ENCODE measurements at places on chromosomes 7 and 10.

- DNase-seq = no peak
Observed at GRCh38 chr7:81025360-81025759, 106.5 kb upstream of the SEMA3C start.

DNA sequence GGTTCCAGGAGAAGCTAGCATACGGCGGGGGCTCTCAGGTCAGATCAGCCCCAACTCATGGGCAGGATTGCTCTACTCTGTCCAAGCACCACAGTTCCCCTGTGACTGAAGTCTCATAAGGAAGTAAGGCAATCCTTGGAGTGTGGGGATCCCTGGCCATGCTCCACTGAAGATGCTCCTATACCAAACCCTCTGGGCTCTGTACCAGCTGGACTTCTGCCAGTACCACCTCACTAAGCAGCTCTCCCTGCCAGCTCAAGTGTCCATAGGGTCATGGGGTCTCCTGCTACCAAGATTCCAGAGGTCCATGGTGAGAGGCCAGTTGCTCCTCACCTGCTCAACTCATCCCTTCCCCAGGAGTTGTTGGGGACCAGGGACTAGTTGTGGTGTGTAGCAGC lies 355.7 kb upstream of the STEAP1 start:
- DNase-seq = no peak

DNA sequence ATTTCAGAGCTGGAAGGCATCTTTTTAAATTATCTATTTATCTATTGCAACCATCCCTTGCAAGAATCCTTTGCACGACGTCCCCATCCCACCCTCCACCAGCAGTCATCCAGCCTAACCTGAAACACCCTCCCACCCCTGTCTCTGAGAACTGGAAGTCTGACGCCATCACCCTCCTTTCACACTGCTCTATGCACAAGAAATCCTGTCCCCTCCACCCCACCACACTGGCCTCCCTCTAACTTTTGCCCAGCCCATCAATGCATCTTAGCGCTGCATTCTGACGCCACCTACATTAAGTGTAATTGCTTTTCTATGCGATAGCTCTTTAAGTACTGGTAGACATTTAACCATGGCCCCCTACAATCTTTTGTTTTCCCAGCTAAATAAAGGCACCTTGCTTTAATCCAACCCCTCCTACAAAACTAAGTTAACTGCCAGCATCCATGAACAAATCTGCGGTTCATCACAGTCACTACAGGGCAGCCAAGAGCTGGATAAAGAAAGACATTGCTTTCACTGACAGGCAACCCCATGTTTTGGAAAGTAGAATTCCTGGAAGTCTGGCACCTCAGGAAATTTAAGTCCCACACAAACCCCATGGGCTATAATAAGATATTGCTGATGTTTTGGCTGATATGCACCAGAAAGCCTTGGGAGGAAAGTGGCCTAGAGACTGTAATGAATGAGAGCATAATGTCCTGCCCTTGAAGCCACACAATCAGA lies 128.0 kb downstream of the GLI3 start:
- DNase-seq = no peak

- no peak for DNase-seq
Observed at GRCh38 chr7:67855322-67855721, 858.7 kb downstream of the TYW1 start.

- no peak for DNase-seq
Observed at GRCh38 chr10:50422259-50422658, 170.9 kb upstream of the ASAH2 start.

DNA sequence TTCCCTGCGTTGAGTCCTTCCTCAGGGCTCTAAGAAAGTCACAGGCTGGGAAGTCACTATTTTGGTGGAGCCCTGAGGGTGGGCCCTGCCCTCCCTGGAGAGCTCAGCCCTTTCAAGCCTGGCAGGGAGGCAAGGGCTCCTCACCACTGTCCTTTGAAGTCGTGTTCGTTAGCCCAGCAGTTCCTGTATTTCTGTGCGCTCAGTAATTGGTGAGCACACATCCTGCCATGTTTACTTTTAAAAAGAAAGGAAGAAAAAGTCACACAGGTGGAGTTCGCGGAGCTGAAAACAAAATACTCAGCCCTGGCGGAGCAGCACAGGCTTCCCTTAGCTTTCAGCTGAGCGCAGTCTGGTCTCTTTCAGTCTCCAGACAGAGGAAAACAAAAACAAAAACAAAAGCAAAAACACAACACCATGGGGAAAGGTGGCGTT lies 37.1 kb downstream of the PRKCQ start:
- DNase-seq = no peak

- DNase-seq = no peak
Observed at GRCh38 chr10:126949161-126949503, 43.9 kb downstream of the DOCK1 start.

GRCh38 chr7:133290676-133291333 lies 37.9 kb downstream of the EXOC4 start:
- no peak for DNase-seq

- DNase-seq = no peak
Observed at GRCh38 chr10:93438613-93439253, 43.4 kb downstream of the MYOF start.

- no peak for DNase-seq
Observed at GRCh38 chr7:14579971-14580370, 322.6 kb downstream of the DGKB start.

- DNase-seq = no peak
Observed at GRCh38 chr7:157532068-157532467, 195.3 kb downstream of the DNAJB6 start.

GRCh38 chr7:158821171-158822031 lies 7.9 kb downstream of the ESYT2 start:
- DNase-seq = no peak

- DNase-seq = no peak
Observed at GRCh38 chr10:86403183-86403797, 36.7 kb upstream of the GRID1 start.

GRCh38 chr7:34417781-34418180 lies 240.2 kb upstream of the NPSR1 start:
- no peak for DNase-seq

DNA sequence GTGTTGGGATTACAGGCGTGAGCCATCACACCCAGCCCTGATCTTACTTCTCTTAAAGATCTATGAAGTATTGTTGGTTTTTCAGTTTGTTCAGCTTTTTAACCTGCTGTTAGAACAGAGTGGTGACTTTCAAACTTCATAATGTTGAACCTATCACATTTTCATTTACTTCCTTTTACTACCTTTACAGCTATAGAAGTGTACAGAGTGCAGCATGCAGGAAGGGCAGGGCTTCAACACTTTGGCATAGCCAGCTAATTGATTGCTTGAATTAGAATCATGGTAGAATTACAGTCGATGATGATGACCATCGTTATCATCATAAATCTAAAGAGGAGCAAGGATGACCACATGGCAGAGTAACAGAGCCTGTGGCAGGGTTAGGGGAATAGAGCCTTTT lies 55.5 kb downstream of the AOAH start:
- no peak for DNase-seq

DNA sequence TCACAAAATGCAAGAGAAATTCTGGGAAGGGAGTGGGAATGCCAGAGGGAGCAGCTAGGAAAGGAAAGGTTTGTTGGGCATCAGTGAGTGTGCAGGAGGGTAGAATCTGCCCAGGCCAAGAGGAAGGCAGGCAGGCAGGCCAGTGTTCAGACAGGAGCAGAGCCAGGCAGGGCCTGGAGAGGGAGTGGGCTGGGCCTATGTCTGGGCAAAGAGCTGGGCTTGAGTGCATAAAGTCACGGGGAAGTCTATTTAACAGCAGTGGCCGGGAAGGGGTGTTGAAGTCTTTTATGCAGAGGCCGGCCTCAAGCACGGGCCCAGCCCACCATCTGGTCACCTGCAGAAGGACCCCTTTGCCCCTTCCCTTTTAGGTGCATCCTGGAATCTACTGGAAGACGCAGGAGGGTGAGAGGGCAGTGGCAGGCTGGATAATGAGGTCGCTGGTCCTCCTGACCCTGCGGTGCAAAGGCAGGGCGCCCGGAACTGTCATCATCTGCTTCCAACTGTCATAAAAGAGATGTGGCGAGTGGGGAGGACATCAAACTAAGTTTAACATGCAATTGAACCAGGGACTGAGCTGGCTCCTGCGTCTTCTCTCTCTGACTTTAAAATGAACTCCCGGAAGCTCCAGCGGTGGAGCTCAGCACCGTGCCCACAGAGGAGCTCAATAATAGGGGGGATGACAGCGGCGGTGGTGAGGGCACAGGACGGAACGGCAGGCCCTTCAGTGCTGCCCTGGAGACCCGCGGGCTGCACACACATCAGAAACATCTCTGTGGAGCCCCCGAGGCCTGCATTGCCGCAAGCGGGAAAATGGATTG lies 29.5 kb downstream of the CARD11 start:
- no peak for DNase-seq

DNA sequence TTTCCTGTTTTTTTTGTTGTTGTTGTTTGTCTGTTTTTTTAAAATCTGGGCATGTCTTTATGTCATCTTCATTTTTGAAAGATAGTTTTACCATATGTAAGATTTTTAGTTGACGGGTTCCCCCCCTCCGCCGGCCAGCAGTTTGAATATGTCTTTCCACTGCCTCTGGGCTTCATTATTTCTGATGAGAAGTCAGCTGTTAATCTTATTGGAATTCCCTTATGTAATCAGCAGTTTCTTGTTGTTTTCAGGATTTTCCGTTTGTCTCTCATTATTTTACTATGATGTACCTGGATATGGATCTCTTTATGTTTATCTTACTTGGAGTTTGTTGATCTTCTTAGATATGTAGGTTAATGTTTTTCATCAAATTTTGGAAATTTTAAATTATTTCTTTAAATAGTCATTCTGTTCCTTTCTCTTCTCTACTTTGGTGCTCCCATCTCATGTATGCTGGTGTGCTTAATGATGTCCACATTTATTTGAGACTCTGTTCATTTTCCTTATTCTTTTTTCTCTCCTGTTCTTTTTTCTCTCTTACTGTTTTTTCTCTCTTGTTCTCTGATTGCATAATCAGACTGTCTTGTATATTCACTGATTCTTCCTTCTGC lies 9.7 kb downstream of the EXOC6 start:
- no peak for DNase-seq

DNA sequence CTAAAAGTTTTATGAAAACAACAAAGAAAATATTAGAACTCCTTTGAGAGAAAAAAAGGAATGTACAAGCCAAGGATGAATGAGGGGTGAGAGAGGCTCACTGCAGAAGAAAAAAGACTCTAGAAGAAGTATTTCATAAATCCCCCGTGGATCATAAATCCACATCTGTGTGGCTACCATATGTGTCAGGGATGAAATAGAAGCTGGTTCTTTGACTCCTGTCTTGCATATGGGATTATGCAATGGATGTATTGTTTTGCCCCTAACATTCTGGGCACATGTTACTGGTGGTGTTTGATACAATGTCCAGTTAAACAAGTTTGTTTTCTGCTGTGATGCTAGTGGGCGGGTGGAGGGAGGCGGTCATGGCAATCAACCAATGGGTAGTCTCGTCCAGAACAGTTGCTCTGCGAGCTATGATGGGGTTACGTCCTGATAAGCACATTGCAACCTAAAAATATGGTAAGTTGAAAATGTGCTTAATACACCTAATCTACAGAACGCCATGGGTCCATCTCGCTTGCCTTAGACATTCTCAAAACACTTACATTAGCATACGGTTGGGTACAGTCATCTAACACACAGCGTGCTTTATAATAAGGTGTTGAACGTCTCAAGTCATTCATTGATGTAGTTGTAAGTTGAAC lies 34.1 kb upstream of the PITRM1 start:
- DNase-seq = no peak

- DNase-seq = no peak
Observed at GRCh38 chr10:13990946-13991345, 339.8 kb downstream of the FRMD4A start.

DNA sequence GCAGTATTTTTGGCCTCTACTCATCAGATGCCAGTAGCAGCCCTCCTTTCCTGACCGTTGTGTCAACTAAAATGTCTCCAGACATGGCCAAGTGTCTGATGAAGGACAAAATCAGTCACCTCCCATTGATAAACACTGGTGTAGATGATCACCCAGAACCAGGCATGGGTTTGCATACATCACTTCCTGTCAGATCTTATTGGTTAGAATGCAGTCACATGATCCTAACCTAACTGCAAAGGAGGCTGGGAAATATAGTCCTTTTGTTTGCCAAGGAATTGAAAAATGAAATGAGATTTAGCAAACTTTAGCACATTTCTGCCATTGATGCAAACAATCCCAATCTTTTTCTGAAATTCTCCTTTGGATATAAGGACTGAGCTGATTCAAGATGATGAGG lies 141.4 kb downstream of the BUB3 start:
- no peak for DNase-seq

- no peak for DNase-seq
Observed at GRCh38 chr10:64115908-64116643, 594.9 kb downstream of the REEP3 start.

GRCh38 chr7:25347360-25348066 lies 119.2 kb upstream of the NPVF start:
- no peak for DNase-seq

DNA sequence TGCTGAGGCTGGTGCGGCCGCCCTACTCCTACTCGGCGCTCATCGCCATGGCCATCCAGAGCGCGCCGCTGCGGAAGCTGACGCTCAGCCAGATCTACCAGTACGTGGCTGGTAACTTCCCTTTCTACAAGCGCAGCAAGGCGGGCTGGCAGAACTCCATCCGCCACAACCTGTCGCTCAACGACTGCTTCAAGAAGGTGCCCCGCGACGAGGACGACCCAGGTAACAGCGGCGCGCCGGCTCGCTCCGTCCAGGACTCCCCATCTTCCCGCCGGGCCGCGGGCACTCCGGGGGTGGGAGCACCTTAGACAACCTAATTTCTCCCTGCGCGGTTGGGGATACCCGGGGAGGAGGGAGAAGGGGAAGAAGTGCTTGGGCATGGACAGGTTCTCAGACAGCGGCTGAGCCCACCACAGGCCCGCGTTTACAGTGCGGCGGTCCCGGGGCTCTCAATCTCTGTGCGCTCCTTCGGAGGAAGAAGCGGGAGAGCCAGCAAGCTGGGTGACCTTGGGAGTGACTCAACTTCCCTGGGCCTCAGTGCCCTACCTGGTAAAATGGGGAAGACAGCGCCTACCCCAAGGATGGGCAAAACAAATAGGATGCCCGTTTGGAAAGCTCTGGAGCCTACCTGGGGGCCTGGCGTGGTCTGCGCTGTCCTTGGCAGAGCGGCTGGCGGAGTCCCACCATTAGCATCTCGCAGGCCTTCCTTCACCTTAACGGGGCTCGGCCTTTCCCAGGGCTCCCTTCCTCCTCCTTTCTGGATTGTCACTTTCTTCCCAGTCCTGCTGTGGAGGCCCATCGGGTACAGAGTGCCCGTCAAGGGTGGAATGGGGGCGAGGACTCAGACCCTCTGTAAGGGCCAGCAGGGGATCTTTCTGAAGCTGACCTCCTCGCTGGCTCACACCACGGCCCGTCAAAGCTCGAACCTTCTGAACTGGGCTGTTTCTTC lies 852 bp downstream of the FOXI2 start:
- DNase-seq = no peak

- no peak for DNase-seq
Observed at GRCh38 chr10:86922553-86922961, 34.9 kb downstream of the MMRN2 start.
